Body of pancreas (tissue), 4 donors: ENCODE measurements at places on chromosomes 1 and 21.

DNA sequence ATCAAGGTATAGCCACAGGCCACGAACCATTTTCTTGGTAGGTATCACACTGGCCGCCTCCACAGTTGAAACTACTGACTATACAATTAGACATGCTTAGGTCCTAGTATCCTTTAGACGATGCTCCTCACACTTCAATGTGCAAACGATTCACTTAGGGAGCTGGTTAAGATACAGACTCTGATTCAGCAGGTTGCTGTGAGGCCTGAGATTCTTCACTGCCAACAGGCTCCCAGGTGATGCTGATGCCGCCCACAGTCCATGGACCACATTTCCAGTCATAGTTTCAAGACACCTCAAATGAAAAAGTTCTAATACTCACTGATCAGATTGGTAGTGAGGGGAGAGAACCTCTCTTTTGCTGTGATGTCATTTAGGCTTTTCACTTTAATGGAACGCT is 6.8 kb downstream of the ATP5PO start:
- DNase-seq = no peak

DNA sequence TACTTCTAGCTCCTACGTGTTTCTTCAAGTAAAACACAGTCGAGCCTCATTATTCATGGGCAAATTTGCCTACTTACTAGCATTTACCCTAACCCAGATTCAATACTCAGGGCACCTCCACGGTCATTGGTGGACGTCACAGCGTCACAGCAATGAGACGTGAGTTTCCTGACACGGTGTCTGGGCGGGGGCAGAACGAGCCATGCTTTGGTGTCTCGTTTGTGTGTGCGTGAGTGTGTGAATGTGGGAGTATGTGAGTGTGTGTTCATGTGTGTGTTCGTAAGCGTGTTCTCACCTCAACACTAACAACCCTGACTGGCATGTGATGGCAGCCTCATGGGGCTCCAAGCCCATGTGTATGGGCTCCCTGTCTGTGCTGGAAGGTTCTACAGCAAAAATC is 17.5 kb upstream of the COL18A1 start:
- peak; percentile 2 for DNase-seq

GRCh38 chr1:6285336-6285735 is 24.4 kb upstream of the GPR153 start:
- no peak for DNase-seq

GRCh38 chr1:57066980-57067610 is 101.3 kb upstream of the C8B start:
- no peak for DNase-seq

DNA sequence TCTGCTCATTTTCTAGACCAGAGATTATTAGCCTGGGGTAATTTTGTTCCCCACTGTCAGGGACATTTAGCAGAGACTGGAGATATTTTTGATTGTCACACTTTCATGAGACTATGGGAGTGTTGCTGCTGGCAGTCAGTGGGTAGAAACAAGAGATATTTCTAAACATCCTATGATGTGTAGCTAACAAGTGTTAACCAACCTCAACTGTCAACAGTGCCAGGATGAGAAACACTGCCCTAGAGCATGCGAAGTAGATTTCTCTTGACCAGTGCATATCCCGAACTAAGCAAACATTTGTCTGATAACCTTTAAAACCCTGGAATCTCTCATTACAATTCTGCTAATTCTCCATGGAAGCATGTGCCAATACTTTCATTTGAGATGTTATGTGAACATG is 607.4 kb upstream of the TMPRSS15 start:
- DNase-seq = no peak

- peak; percentile 42 for DNase-seq
These were observed 2.6 kb upstream of the SAMD13 start for GRCh38 chr1:84298684-84299535.

DNA sequence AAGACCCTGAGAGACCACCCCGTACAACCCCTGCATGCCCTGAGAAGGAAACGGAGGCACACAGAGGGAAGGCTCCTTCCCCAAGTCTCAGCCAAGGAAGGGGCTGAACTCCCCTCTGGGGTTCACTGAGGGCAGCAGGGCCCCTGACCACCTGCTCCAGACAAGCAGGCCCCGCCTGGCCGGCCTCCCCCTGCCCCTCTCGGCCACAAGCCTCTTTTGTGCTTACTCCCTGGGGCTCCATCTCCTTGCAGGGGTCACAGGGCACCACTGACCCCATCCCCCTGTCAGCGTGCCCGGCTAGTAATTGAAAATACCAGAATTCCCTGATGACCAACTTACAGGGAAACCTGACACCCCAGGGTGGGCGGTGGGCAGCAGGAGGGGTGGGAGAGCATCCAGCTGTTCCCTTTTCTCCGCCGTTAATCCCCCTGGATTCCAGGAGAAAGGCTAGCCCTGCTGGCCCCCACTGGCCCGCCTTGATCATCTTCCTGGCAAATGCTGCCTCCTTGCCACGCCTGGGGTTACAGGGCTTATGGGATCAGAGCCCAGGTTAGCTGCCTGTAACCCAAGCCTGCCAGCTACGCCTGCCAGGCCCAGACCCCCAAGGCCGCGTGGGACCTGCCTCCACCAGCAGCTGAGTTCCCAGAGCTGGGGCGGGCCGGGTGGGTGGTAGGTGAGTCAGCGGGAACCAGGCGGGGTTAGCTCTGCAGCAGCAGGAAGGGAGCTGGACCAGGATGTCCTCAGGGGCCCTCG is 96.1 kb downstream of the LACTBL1 start:
- no peak for DNase-seq

GRCh38 chr1:175927944-175928343 is 184.5 kb upstream of the TNR start:
- no peak for DNase-seq

DNA sequence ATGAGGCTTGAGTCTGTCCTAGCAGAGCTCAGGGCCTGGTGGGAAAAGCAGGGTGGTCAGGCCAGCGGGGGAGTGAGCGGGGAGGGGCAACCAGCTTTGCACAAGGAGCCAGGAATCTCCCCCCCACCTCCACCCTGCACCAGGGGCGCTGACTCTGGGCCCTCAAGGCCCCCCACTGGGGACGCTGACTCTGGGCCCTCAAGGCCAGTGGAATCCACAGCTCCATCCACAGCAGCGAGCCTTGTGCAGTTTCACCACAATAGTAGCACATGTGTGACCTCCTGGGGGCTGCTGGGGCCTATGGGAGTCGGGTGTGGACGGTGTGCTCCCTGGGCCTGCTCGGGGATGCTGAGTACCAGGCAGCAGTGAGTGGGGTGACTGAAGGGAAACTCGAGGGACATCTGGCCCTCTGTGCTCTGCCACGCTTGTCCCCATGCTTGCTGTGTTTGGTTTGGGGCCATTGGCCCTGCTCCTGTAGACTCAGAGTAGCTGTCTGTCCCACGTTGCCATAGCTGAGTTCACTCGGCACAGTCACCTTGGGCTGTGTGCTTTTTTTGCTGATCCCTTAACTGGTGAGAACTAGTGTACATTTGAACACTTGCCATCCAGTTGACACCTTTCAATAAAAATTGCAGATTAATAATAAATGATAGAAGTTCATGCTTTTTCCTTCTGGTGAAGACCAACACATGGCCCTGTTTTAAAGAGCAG is 89.2 kb downstream of the ADARB1 start:
- no peak for DNase-seq

GRCh38 chr21:35737449-35737848 is 322.9 kb downstream of the SETD4 start:
- DNase-seq = no peak

GRCh38 chr1:19621274-19621950 is 22.7 kb upstream of the NBL1 start:
- no peak for DNase-seq

- no peak for DNase-seq
These were observed 153.5 kb downstream of the LRRC40 start for GRCh38 chr1:70051926-70052325.

GRCh38 chr1:150753416-150753815 is 12.2 kb downstream of the CTSS start:
- DNase-seq = no peak

DNA sequence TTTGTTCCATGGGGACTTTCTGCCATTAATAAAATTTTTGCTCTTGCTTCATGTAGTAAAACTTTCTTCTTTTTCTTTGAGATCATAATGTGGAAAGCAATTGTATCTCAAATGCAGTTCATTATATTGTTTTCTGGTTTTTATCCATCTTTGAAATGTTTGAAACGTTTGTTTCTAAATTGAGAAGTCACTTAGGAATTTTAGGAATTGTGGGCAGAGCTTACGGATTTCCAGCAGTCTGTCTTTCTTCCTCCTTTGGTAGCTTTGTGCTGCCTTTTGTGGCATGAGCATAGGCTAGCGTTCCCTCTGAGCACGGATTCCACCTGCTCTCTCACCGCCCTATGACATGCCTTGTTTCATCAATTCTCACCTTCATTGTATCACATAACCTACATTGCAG is 2.9 kb upstream of the ST6GALNAC5 start:
- DNase-seq = no peak

- no peak for DNase-seq
These were observed 21.3 kb downstream of the CHODL start for GRCh38 chr21:18265944-18266343.
